ENCODE measurements at places on chromosomes 7 and 10.

GRCh38 chr10:129520440-129521080 is 53.5 kb downstream of the MGMT start:
- DNase-seq, result no peak

- no peak for DNase-seq
Observed at GRCh38 chr7:150727381-150727780, 9.8 kb upstream of the GIMAP5 start.

- no peak for DNase-seq
Observed at GRCh38 chr10:48768926-48769325, 84.3 kb downstream of the WDFY4 start.

DNA sequence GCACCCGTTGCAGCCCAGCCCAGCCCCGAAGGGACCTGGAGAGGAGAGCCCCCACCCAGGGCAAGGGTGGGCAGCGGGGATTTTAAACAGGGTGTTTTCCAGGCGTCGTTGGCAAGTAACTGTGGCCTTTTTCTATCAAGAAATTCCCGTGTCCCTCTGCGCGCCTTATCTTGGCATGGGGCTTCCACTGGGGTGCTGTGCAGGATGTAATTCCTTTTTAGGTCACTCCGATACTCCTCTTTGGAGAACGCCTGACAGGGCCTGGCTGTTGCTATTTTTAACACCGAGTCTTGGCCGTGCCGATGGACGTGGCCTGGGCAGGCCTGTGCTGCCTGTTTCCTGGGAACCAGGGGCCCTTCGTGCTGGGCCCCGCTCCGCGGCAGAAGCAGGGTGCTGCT is 93.8 kb downstream of the INPP5A start:
- DNase-seq, result no peak

GRCh38 chr10:96626795-96627194 is 40.0 kb upstream of the TM9SF3 start:
- no peak for DNase-seq

DNA sequence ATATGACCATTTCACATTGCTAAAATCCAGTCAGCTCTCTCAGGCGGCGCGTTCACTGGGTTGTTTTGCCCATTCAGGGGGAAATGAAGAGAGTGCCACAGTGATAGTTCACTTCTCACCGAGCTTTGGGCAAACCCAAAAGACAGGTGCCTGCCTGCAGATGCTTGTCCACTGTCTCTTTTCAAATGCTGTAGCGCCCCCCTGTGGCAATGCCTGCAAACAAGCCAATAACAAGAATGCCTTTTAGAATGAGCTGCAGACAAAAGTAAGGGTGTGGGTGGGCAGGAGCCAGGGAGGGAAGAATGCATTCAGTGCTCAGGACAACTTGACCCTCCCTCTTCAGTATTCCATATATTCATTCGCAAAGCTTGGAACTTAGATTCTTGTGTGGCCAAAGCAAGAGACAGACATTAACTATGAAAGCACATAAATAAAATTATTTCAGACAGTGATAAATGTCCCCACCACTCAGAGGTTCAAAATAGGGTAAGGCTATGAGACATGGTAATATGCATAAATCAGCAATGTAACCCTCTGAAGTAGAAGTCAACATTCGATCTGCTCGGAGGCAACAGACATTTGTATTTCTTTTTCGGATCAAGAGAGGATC is 86.9 kb downstream of the JAZF1 start:
- peak; percentile 85 for DNase-seq

DNA sequence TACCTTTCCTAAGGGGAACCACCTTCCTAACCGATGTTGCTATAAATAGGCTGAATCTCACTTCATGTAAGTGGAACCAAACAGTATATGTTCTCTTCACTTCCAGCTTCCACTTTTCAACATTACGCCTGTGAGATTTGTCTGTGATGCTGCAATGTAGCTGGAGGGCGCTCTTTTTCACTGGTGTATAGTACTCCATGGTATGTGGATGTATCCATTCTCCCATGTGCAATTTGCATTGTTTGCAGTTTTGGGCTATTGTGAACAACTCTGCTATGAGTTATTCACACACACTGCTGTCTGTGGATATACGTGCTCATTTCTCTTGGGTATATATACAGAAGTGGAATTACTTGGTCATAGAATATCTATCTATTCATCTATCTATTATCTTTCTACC is 75.9 kb upstream of the GNA12 start:
- DNase-seq, result no peak

GRCh38 chr7:5525271-5526099 is 101.9 kb upstream of the TNRC18 start:
- peak; percentile 44 for DNase-seq

DNA sequence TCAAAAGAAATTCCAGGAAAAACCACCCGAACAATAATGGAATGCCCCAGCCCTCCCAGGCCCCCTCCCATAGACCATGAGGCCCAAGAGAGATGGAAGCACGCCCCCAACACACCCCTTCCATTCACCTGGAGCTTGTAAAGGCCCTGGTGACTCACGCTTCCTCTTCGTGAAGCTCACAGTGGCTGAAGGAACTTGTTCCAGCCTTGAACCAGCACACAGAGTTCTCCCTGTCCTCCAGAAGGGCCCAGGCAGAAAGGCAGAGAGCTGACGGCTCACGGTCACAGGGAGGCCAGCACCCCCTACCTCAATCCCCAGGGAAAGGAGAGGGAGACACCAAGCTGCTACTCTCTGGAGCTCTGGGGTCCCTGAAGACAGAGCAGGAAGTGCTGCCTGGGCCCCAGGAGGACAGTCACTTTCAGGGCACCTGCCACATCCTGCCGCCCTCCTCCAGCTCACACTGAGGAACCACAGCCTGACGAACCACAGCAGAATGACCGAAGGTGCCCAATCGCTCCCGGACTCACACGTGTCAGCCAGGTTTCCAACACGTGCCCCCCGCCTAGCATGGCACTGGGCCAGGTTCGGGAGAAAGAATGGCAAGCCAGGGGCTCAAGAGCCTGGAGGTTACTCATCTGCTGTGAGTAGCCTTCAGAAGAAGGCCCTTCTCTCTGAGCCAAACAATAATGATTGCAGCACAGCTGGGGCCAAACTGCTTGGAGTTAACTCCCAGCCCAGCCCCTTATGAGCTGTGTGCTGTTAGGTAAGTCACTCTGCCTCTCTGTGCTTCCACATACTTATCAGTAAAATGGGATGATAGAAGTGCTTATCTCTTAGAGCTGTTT is 52.8 kb downstream of the DLG5 start:
- DNase-seq, result peak; percentile 64

All from activated CD4-positive, alpha-beta T cell treated with anti-CD3 and anti-CD28 coated beads for 48 hours (primary cell).